ENCODE measurements at places on chromosomes 4 and X. TPM values are rescaled to one million over a fixed set of nuclear protein-coding genes. Genes with fewer than 3 reads are reported as not detected.

DNA sequence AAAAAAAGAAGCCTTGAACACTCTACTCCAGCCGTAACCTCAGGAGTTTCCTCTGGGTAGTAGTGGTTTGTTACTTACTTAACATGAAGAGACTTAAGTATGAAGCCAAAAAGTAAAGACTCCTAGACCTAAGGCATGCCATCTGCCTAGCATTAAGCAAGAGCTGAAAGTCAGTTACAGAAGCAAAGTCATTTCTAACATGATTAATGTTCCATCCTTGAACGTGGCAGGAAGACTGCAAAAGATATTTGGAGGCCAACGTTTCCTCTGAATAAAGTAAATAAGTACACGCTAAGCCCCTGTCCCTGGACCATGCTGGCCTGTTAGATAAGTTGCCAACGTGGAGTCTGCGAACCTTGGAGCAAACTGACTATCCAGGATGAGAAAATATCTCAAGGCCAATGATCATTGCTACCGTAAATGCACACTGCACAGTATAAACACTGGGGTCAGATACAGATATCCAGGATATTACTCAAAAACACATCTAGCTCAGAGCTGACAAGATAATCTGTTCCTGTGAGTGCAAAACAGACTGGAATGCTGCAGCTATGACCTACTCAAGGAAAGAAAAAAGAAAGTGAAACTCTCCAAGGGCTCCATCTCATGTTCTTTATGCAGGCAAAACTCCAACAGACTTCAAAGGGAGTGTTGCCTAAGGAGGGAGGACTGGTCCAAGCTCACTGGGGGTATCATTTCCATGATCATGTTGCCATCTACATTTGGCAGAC is 255.8 kb downstream of the COL25A1 start:
- no peaks in the 10 kb centered on the region for H3K36me3 ChIP-seq

DNA sequence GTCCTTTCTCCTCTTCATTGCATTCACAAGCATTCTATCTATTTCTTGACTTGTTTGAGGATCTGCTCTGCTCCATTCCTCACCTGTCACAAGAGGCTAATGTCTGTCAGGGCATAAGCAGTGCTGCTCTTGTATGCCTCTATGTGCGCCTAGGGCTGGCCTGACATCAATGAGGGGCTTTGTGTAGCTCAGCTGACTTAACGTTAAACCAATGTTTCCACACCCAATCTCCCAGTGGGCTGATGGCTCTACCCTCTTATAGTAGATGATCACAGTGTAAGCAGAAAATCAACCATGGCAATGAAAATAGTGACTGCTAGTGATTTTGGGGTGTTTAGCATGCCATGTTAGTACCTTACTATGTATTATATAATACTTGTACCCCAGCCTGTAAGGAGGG is 139.0 kb downstream of the UNC5C start:
- no peak overlapping the region for H3K4me3 ChIP-seq
- no peak overlapping the region for H3K27ac ChIP-seq
- H3K4me1 ChIP-seq = no peaks in the 10 kb centered on the region
- no peaks in the 10 kb centered on the region for H3K36me3 ChIP-seq
- no peak for DNase-seq
- no peaks in the 10 kb centered on the region for H3K27me3 ChIP-seq

GRCh38 chr4:110850461-110851442 is 227.9 kb upstream of the PITX2 start:
- H3K27ac ChIP-seq = no peak overlapping the region
- H3K4me1 ChIP-seq = peaks cover 13% of the 10 kb centered on the region
- no peak overlapping the region for H3K4me3 ChIP-seq
- peak; percentile 13 for DNase-seq
- H3K36me3 ChIP-seq = no peaks in the 10 kb centered on the region

DNA sequence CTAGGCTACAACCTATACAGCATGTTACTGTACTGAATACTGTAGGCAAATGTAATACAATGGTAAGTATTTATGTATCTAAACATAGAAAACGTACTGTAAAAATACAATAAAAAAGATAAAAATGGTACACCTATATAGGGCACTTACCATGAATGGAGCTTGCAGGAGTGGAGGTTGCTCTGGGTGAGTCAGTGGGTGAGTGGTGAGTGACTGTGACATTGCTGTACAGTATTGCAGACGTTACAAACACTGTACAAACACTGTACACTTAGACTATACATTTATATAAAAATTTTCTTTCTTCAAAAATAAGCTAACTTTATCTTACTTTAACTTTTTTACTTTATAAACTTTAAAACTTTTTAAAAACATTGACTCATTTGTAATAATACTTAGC is 190.3 kb upstream of the NR3C2 start:
- H3K4me1 ChIP-seq = no peaks in the 10 kb centered on the region
- no peak for DNase-seq
- no peak overlapping the region for H3K4me3 ChIP-seq
- H3K27me3 ChIP-seq = no peaks in the 10 kb centered on the region

DNA sequence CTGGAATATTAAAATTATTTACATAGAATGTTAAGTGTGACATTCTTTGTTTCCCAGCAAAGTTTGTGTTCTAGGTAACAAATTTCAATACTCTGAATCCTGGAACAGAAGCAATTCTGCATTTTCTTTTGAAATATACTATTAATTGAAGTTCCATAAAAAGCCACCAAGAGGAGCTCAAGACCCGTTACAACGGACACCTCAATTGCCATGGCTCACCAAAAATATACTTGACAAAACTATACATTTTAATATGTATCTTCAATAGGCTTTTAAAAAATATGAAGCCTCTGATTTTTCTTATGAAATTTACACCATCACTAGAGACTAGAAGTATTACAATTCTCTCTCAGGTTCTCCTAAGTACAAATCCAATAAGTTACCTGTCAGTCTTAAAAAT is 111.4 kb downstream of the NYX start:
- H3K4me1 ChIP-seq = no peaks in the 10 kb centered on the region

- H3K27me3 ChIP-seq = no peaks in the 10 kb centered on the region
- H3K4me3 ChIP-seq = no peak overlapping the region
- H3K36me3 ChIP-seq = no peaks in the 10 kb centered on the region
- peaks cover 2% of the 10 kb centered on the region for H3K4me1 ChIP-seq
- H3K27ac ChIP-seq = no peak overlapping the region
These were observed 16.0 kb downstream of the XG start for GRCh38 chrX:2767631-2768455.

- H3K4me3 ChIP-seq = no peak overlapping the region
- H3K27ac ChIP-seq = no peak overlapping the region
- no peak for DNase-seq
- H3K4me1 ChIP-seq = no peaks in the 10 kb centered on the region
- H3K27me3 ChIP-seq = no peaks in the 10 kb centered on the region
- no peaks in the 10 kb centered on the region for H3K36me3 ChIP-seq
These were observed 137.9 kb upstream of the MAMLD1 start for GRCh38 chrX:150225266-150225665.

DNA sequence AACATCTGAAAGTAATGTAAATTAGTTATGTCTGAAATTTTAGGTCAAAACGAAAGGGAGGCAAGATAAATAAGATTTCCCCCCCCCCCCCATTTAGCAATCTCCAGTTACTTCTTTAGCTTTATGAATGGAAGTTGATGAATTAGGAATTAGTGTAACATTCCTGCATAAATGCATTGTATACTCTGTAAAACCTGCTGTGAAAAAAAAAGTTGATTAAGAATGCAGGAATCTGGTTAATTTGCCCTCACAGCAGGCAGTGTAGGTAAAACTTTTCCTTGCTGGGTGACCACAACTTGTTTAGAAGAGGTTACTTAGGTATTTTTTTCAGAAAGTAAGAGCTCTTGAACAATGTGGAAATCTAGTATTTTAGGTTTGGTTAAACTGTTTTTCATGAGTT is 15.3 kb downstream of the LARP7 start:
- peaks cover 10% of the 10 kb centered on the region for H3K36me3 ChIP-seq
- H3K4me1 ChIP-seq = no peaks in the 10 kb centered on the region
- no peak overlapping the region for H3K4me3 ChIP-seq

DNA sequence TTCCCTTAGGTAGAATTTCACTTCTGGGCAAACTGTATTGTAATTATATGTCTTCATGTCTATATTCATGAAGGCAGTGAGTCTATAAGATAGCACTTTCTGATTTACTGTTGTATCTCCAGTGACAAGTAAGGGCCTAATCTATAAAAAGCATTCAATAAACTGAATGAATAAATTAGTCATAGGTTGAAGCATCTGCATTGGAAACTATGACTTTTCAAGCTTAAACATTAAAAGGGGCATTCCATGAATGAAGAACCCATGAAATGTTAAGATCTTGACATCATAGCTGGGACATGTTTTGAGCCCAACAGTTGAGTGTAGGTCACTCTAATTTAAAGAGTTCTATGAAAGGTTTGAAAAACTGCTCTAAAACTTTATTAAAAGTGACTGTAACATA is 159.3 kb upstream of the LCORL start:
- H3K4me1 ChIP-seq = no peaks in the 10 kb centered on the region
- no peak for DNase-seq
- no peak overlapping the region for H3K27ac ChIP-seq
- no peak overlapping the region for H3K4me3 ChIP-seq
- H3K27me3 ChIP-seq = no peaks in the 10 kb centered on the region

DNA sequence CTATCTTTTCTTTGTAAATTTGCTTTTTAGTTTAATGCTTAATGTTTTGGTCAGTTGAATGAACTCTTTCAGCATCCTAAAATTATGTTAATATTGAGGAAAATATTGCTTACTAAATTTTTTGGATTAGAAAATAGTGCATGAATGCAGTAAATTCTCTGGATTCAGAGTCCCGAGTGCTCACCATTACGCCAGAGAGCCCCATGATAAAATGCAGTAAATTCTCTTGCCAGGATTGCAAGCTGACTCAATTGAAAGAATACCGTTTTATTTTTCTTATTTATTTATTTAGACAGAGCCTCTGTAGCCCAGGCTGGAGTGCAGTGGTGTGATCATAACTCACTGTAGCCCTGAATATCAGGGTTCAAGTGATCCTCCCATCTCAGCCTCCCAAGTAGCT is 60.9 kb upstream of the ENPEP start:
- no peak overlapping the region for H3K4me3 ChIP-seq
- no peaks in the 10 kb centered on the region for H3K36me3 ChIP-seq
- no peak for DNase-seq
- H3K27ac ChIP-seq = no peak overlapping the region
- no peaks in the 10 kb centered on the region for H3K4me1 ChIP-seq

DNA sequence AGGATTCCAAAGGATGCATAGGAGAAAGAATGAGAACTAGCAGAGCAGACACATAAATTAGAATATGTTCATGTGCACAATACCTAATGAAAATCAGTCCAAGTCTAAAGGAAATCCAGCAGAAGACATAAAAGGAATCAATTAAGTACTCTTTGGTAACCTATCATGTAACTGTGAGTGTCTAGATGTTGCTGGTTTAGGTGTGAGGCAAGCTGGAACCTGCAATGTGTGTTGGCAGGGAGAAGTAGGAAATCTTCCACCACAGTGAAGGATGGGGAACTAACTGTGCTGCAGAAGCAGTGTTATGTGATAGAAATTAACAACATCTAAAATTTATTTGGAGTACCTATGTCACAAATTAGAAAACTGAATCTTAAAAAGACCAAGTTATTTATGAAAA is 330.8 kb upstream of the DKK2 start:
- no peaks in the 10 kb centered on the region for H3K27me3 ChIP-seq
- DNase-seq = no peak
- no peak overlapping the region for H3K4me3 ChIP-seq
- H3K4me1 ChIP-seq = no peaks in the 10 kb centered on the region
- no peak overlapping the region for H3K27ac ChIP-seq

- no peak overlapping the region for H3K4me3 ChIP-seq
- H3K4me1 ChIP-seq = peaks cover 14% of the 10 kb centered on the region
- H3K36me3 ChIP-seq = no peaks in the 10 kb centered on the region
- no peak overlapping the region for H3K27ac ChIP-seq
- no peak for DNase-seq
- H3K27me3 ChIP-seq = no peaks in the 10 kb centered on the region
These were observed 20.8 kb upstream of the TMEM184C start for GRCh38 chr4:147596377-147596776.

DNA sequence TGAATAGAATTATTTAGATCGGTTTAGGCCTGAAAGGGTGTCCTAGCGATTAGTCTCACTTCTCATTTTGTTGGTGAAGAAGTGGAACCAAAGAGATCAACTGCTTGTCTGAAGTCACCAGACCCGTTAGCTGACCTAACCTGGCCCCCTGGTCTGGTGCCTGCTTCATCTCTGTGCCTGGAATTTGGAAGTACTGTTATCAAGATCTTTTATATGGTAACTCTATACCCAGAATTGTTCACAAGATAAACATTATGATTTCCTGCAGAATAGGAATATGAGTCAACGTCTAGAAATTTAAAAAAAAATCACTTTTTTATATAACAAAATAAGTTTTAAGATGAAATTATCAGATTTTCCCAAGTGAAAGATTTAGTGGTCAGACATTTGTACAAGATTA is 37.2 kb downstream of the LRP2BP start:
- H3K27ac ChIP-seq = no peak overlapping the region
- peaks cover 2% of the 10 kb centered on the region for H3K36me3 ChIP-seq
- no peak for DNase-seq
- peaks cover 7% of the 10 kb centered on the region for H3K4me1 ChIP-seq
- H3K4me3 ChIP-seq = no peak overlapping the region
- no peaks in the 10 kb centered on the region for H3K27me3 ChIP-seq

GRCh38 chr4:105551965-105552746 is at the start of gene ARHGEF38:
Gene ARHGEF38 (plus strand): TSS chr4:105552620. CDS start chr4:105552766, 146 bp downstream.
- H3K36me3 ChIP-seq = no peaks in the 10 kb centered on the region
- H3K27me3 ChIP-seq = no peaks in the 10 kb centered on the region
- H3K4me1 ChIP-seq = peaks cover 44% of the 10 kb centered on the region
- no peak within 1 kb of the TSS for H3K4me3 ChIP-seq

DNA sequence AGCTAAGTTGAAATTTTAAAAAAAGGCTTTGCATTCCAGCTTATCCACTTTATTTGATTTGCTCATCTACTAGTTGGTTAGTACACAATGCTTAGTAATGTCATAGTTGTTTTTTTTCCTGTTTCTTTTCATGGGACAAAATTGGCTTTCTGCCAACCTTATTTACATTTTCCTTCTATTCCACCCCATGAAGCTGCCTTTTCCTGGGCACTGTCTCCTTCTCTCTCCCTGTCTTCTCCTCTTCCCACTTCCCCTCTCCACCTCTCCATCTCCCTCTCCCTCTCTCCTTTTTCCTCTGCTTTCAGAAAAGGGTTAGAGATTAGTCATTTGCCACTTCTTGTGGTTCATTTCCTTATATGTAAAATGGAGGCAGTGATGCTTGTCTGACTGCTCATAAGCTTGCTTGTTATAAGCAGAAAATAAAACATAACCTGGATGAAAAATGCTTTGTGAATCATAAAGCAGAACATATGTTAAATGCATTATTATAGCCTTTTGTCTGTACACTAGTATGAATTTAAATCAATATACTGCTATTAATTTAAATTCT is 181.9 kb downstream of the CEP135 start:
- no peak overlapping the region for H3K4me3 ChIP-seq
- no peaks in the 10 kb centered on the region for H3K36me3 ChIP-seq
- DNase-seq = no peak
- H3K27ac ChIP-seq = no peak overlapping the region
- no peaks in the 10 kb centered on the region for H3K4me1 ChIP-seq

Gene NEIL3
- not detected for total RNA-seq

Gene GLRA3
- total RNA-seq = not detected

Gene NDST4
- not detected for total RNA-seq
